Mucosa of gallbladder (tissue), 1 donor: ENCODE measurements at places on chromosomes 3 and 15. TPM values are rescaled to one million over a fixed set of nuclear protein-coding genes. Genes with fewer than 3 reads are reported as not detected.

Gene DOCK3
- total RNA-seq, result 1.3 TPM

Gene ALDH1A2
- total RNA-seq, result 134 TPM

Gene ANKUB1
- total RNA-seq, result not detected

Gene VPS8
- 48.3 TPM for total RNA-seq

Gene CATSPER2
- 8.1 TPM for total RNA-seq

Gene ALG1L2
- 1.2 TPM for total RNA-seq

Gene ECE2
- 0.14 TPM for total RNA-seq

Gene NANOGP8
- 0.46 TPM for total RNA-seq

Gene SLC12A1
- not detected for total RNA-seq

Gene GPR149
- total RNA-seq, result not detected

Gene CEMIP
- 1.6 TPM for total RNA-seq

Gene C3orf20
- not detected for total RNA-seq
